GM23248 (cell line): ENCODE measurements at places on chromosomes 3 and 15.
A peak's percentile ranks its signal among the peaks of the same experiment; 100 is the strongest.

- no peak for DNase-seq
Observed at GRCh38 chr3:183261151-183261724, 8.2 kb downstream of the B3GNT5 start.

GRCh38 chr3:184582646-184583577 lies 21.3 kb downstream of the EPHB3 start:
- peak; percentile 91 for DNase-seq

DNA sequence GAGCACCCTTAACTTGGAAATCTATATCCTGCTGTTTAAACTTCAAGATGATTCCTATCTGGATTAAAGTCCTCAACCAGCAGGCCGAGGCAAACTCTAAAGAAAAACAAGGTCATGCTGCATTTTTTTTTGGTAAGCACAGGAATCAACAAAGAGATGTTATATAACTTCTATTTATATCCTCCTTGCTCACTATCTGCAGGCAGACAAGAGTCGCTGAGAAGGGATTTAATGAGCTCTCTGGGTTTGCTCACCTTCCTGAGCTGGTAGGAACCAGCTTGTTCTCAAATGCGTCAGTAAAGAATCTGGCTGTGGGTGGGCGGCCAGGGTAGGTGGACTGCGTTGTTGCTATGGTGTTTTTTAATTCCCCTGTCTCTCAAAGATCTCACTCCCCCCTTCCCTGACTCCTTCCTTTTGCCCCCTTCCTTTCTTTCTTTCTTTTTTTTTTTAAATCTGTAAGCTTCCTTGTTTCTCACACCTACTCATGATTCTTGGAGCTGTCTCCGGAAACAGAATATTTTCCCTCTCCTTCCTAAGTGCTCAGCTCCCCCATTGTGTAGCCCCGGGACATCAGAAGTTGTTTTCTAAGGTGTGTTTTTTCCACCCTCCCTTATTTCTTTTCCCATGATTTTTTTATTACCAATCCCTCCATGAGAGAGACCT lies 228.8 kb upstream of the BHLHE40 start:
- DNase-seq = peak; percentile 62

DNA sequence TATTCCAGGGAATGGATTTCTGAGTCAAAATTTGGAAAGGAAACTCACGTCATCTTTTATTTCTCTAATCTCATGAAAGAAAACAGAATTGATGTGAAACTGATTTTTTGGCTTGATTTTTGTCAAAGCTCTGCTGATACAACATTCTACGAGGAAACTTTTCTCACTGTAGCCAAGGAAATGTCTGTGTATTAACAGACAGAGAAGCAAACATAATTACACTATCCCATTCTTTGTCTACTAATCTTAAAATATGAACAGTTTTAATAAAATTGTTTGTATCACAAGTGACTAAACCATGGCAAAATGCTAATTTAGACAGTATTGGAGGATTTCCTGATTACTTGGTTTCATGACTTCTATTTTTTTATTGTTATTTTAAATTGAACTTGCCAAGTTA lies 1437.0 kb downstream of the OTOL1 start:
- DNase-seq = no peak

DNA sequence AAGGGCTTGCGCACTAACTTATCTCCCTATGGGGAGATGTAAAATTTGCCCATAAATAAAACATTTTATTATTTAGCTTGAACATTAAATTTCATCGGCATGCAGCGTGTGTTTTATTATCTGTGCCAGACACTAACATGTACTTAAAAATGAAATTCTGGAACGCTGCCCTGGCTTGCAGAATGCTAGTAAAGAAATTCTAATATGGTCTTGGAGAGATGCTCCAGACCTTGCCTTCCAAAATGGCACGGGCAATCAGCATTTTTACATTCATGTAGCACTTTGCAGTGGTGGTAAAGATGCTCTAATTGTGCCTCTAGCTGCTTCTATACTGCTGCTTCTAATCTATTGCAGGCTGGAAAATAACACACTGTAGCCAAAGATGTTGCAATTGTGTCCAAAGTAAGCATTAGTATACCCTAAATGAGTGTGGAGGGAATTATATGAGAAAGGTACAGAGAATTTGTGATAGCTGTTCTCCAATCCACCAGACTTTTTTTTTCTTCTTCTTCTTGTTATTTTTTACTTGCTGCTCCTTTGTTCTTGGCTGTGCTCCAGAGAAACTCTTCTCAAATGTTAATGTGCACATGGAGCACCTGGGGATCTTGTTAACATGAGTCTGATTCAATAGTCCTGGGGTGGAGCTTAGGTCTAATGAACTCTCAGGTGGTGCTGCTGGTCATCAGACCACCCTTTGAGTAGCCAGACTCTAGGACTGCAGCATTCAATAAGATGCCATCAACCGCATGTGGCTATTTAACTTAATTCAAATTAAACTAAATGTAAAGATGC lies 47.3 kb downstream of the CRABP1 start:
- DNase-seq = no peak

GRCh38 chr3:188316021-188316722 lies 162.2 kb downstream of the LPP start:
- DNase-seq = peak; percentile 59

- DNase-seq = peak; percentile 78
Observed at GRCh38 chr15:70701891-70702568, 61.3 kb downstream of the UACA start.

DNA sequence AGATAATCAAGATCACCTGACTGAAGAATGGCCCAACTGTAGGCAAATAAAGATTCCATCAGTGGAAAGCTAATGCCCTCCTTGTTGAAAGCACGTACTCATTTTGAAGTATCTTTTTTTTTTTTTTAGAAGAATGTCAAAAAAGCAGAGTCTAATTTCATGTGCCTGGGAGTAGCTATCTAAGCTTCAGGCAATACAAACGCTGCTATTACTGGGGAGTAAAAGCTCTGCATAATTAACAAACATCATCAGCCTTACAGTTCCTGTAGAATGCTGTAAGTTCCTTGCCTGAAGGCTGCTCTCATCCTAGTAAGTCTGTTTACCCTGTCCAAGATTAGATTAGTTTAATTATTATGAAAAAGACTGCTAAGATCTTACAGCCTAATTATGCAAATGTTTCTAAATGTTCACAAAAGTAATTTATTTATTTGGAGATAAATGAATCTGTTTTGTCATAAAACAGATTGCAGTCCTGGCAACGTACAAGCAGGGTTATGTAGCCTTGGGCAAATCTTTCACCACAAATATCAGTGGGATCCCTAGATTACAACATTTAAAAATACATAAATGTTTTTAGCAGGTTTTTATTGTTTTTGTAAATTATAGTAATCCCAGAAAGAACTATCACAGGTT lies 451.3 kb upstream of the AGTR1 start:
- DNase-seq = no peak

DNA sequence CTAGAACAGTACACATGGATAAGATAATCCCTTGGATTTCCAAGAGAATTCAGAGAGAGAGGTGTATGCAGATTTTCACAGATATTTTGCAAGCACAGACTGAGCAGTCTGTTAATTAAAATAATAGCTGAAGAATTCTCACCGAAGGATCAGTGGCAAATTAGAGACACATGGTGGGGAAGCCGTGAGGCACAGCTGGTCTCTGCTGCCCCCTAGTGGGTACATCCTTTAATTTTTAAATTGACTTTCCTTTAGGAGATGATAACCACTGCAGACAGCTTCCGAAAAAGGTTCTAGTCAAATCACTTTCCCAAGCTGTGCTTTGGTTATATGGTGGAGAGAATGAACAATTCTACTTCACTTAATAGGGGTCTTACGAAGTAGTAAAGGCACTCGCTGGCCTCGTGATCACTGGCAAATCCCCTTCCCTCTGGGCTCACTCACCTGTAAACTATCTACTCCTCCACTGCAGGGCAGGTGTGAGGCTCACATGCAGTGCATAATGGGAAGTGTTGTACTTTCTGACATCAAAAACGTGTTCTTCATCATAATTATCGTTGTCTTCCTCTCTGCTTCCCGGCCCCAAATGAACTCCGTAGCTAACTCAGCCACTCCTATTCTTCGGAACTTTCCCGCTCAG lies 19.5 kb downstream of the MESD start:
- DNase-seq = peak; percentile 72

- no peak for DNase-seq
Observed at GRCh38 chr15:47787875-47788274, 70.6 kb downstream of the SEMA6D start.

DNA sequence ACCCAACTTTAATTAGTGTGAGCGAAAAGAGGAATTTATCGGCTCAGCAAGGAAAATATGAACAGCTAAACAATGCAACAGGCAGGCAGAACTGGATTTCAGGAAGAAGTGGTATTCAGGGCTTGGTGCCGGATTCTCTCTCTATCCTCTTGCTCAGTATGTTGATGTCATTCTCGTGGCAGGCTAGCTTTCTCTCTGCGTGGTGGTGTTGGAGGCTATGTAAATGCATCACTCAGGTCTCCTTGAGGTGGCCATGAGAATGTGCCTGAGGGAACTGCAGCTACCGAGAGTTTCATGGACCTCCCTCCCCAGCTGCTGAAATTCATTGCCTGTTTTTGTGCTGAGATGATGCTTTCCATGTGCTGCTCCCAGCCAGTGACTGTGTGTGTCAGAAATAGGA lies 18.3 kb upstream of the SYN2 start:
- no peak for DNase-seq

DNA sequence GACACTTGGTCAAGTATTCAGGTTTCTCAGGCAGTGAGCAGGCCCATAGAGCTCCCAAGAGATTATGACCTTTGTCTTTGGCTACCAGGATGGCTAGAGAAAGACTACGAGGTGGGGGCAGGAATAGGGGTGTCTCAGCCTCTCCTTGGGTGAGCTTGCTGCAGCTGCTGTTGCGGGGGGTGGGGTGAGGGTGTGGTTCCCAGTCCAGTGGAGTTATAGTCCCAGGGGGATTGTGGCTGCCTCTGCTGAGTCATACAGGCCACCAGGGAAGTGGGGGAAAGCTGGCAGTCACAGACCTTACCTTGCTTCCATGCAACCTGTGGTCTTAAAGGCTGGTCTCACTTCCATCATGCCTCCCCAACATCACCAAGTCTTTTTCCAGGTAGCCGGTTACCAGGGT lies 31.7 kb downstream of the ATP2C1 start:
- DNase-seq = peak; percentile 40

- peak; percentile 85 for DNase-seq
Observed at GRCh38 chr3:42443819-42444436, 33.5 kb upstream of the LYZL4 start.

GRCh38 chr3:43707998-43708397 lies 17.3 kb downstream of the ABHD5 start:
- DNase-seq = peak; percentile 93

DNA sequence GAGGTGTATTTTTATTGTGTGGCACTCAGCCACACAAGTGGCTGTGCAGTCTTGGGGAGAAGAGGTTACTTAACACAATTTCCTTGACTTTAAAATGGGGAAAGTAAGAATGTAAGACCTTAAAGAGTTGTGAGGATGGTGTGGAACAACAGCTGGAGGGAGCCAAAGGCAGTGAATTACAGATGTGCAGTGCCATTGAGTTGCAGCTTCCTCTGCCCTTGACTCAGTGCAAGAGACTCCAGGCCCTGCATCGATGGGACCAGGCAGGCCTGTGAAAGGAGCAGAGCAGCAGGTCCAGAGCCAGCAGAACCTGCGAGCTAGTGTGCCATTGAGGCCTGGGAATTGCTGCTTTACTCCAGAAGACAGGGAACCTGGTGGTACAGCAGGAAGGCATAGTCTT lies 27.2 kb downstream of the EEFSEC start:
- DNase-seq = no peak

DNA sequence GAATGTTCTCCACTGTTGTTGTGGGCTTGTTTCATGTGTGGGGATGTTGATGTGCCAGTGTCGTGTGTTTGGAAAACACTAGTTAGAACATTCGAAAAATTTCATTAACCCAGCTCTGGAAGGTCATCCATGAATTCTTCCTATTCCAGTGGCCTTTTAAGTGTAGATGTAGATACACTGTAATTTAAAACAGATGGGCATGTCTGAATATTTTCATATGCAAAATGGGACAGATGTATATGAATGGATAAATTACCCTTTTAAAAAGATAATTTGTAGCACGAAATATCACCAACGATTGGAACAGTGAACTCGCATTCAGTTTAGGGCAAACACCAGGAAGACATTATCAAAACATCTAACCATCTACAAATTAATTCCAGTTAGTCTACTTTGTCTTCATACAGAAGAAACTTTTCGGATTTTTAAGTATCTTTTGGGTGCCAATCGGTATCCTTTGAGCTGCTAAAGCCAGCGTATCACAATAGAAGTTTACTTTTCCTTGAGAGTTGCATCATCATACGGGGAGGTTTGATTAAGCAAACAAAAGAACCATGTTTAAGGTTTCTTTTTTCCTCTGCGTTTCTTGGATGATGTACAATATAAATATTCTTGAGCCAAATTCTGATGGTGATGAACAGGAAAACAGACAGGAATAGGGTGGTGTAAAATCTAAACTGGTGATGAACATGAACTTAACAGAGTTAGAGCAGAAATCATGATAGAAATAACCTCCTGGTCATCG lies 528.1 kb downstream of the FOXP1 start:
- peak; percentile 28 for DNase-seq

DNA sequence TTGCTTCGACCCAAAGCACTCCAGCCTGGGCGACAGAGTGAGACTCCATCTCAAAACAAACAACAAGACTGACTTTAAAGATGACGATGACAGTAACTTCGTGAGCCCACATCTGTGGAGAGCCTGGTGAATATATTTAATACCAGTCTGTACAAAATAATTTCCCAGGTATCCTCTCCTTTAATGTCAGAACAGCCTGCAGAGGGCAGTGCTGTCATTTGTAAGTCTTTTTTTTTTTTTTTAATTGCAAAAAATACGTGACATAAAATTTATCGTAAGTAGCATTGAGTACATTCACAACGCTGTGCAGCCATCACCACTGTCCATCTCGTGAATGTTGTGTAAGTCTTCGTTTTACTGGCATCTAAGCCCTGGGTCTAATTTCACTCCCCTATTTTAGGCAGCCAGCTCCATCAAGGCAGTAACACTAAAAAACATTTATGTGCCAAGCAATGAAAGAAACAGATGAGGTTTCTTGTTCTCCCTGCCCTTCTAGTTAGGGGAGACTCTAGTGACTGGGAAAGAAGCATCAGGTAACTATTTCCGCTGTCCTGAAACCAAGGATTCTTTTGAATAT lies 1.4 kb downstream of the HTD2 start:
- DNase-seq = peak; percentile 79

DNA sequence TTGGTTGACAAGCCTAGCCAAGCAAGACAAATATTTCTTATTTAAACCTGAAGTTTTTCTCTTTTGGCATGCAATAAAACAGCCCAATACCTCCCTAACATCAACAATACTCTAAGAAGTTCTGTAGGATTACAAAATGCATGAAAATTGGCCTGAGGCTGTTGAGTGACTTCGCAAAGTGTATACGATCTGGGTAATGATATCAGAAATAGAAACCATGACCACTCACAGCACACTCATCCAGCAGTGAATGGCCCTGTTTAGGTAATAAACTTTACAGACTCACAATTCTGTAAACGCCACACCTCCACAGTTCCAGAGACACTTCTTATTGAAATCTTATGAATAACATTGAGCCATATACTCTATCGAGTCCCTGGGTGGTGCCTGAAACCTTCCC lies 83.0 kb upstream of the NAALADL2 start:
- DNase-seq = peak; percentile 30
